ENCODE measurements at places on chromosomes 7 and 10.

DNA sequence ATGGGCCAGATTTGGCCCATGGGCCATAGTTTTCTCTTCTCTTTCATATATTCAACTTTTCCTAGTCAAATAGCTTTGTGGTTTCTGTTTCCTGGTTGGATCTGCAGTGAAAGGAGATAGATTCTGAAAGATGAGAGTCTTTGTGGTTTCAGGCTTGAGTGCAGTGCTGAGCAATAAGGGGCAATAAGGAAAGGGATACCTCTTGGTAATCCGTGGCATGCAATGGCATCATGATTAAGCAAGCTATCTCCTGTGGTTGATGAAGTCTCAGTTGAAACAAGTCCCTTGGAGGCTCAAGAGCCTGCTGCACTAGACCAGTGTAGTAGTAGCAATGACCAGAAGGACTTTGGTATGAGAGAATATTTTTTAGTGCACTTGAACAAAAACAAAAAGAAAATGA, 187.7 kb upstream of the CNTNAP2 start:
- no peak for DNase-seq

DNA sequence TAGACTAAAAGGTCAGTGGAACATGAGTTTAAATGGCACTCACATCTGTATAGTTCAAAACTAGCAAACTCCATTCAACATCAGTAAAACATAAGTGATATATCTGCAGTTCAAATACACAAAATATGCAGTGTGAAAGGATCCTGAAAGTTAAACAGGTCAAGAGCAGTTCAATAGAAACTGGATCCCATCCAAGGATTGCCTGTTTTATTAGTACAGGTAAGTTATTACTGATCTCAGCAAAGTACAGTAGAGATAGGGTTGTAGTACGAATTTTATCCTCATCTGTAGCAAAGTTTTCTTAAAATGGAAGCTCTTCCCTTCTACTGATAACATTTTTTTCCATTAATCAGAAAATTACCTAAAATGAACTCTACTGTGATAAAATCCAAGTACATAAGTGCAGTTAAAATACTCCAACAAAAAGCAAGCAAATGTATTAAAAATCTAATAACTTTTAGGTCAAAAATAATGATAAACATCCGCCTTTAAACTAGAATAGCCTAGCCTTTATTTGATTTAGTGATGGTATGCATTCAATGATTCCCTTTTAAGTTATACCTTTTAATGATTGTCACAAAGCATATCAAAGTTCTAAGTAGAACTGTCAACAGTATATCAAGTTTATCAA, 2.2 kb downstream of the ZNF800 start:
- no peak for DNase-seq

- no peak for DNase-seq
Measured at GRCh38 chr7:114182837-114183236, 231.8 kb upstream of the FOXP2 start.

DNA sequence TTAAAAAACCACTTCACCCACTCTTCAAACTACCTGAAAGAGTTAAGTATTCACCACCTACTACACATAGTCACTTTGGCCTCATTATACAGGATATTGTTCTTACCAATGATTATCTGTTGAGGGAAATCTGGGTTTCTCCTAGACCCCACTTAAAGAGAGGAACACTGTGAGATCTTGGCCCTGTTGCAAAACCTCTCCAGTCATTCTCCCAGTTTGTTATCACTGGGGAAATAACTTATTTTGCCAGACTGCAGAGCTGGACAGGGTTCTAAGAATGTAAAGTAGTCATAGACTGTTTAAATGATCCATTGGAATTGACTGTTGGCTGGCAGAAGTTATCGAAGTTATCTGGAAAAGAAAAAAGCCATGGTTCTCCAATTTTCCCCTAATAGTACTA, 143.8 kb downstream of the HGF start:
- no peak for DNase-seq

DNA sequence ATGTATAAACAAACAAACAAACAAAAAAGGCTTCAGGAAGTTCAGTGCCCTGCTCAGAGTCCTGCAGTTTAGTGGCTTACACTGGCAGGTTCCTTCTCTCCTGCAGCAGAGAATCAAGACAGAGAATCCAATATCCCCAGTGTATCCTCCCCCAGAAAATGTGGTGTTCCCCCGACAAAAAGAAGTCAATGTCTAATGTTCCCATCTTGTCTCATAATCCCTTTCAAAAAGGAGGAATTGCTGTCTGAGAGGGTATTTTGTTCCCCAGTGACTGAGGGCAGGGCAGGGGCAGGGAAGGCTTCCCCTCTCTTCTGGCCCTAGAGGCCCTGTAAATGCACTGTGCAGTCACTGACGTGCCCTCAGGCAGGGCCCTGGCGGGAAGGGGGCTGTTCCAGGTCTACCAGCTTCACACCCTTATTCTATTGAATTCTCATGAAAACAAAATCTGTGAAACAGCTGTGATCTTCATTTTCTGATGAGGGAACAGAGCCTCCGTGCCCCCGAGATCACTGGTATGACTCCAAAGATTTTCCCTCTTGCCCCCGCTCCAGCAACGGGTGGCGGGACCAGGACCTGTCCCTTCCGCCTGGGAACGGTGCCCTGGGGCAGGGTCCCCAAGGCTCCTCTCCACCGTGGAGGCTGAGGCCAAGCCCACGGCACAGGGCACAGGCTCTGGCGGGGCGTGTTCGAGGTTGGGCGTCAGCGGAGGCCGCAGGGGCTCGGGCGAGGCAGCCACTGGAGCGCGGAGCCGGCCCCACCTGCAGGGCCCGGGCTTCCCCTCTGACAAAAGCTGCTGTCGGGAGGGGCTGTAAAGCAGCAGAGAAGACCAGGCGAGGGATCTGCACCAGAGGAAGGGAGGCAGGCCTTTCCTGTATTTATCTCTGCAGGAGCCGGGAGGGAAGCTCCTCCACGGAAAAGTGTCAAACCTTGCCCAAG, 13.4 kb upstream of the WDFY4 start:
- no peak for DNase-seq

DNA sequence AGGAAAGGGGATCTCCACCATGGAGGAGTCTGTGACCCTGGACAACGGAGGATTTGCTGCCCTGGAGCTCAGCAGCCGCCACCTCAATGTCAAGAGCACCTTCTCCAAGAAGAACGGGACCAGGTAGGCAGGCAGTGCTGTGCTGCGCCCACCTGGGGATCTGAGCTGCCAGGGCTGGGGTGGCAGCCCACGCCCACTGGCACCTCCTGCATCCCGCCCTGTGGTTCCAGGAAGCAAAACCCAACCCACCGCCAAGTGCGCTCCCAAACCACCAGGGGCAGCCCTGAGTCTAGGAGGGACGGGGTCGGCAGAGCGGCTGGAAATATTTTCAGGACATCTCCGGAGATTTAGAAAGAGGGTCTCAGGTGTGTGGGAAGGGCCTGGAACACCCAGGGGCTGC, 440.3 kb upstream of the FOXK1 start:
- no peak for DNase-seq

GRCh38 chr7:40979296-40979695, 723.6 kb downstream of the INHBA start:
- no peak for DNase-seq

DNA sequence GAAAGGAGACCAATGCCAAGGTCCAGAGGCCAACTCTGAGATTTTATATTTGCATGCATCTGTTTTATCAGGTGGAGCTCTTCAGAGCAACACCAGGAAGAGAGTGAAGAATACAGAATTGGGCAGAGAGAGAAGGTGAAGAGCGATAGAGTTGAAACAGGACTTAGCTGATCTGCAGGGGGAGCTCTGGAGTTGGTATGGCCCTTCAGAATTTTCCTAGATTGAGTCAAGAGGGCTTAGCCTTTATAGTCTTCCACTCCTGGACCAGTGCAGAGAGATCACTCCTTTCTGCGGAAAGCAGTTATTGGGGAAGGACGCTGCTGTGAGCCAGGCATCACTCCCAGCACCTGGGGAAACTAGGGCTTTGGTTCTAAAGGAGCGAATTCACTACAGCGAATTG, 105.0 kb upstream of the DGKB start:
- no peak for DNase-seq

GRCh38 chr7:54416678-54417077, 125.5 kb upstream of the VSTM2A start:
- no peak for DNase-seq

- no peak for DNase-seq
Measured at GRCh38 chr10:103748020-103748419, 107.4 kb downstream of the SH3PXD2A start.

GRCh38 chr7:157205438-157205837, 66.7 kb downstream of the UBE3C start:
- no peak for DNase-seq

DNA sequence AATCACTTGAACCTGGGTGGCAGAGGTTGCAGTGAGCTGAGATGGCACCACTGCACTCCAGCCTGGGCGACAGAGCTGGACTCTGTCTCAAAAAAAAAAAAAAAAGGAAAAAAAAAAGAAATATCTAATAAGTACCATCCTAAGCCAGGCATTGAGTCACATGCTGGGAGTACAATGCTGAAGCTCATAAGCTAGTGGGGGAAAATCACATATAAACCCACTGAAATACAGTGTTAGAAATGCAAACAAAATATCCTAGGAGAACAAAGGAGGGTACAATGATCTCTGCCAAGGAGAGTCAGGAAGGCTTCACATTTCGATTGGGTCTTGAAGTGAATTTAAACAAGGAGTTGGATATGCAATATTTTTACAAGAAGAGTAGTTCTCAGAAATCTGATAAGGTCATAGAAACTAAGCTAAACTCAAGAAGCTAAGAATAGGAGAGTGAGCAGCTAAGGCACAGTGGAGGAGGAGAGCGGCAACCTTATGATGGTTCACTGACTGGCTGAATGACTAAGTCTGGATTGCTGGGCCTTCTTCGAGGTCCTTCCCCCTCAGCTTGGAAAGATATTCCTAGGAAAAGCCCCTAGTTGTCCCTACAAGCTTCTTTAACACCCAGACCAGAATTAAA, 115.5 kb downstream of the PHTF2 start:
- no peak for DNase-seq

- DNase-seq, result no peak
Measured at GRCh38 chr10:24034571-24034970, 174.4 kb upstream of the KIAA1217 start.

DNA sequence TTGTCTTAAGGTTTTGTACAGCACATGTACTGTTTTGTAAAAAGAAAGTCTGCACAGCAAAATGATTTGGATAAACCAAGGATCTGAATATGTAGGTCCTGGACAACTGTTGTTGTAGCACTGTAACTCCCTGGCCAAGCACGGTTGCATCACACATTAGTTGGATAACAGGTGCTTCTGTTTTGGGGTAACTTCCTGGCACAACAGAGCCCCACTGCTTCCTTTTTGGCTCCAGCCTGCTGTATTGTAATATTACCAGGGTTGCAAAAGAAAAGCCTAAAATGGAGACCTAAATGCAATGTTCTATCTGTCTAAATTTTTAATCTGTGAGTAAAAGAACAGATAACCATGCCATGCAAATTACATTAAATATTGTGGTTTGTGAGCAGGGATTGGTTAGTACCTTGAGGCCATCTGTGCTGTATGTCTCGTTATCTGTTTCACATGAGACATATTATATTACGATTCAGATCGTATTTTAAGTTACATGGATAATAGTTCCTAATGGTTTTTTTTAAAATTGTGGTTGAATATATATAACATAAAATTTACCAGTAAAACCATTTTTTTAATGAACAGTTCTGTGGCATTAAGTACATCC, 27.5 kb upstream of the WAC start:
- no peak for DNase-seq

DNA sequence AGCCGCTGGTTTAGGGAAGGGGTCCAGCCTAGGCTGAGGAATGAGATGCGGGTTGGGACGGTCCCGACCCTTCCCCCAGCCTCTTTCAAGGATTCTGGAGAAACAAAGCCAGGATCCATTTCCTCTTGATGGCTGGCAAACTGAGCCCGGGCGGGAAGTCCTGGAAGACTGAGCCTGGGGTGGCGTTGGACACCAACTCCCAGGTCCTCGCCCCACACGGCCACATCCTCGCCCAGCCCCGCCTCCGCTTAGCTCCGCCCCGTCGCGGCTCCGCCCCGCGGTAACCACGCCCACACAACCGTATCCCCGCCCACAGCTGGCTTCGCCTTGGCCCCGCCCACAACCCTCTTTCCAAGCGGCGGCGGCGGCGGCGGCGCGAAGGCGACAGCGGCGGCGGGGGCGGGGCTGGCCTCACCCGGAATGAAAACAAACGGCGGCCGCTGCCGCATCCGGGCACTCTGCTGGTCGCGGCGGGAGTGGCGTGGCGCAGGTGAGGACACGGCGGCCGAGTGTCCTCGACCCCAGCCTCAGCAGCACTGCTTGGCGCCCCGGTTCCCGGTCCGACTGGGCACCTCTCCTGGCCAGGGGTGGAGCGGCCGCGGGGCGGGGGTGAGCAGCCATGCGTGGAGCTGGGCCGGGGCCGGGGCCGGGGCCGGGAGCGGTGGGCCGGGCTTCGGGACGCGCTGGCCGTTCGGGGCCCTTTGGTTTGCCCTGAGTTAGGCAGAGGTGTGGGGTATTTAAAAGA, at the start of gene NUB1:
NUB1 (plus strand) TSS at position 456 of the 745 bp plus-strand sequence. CDS start 3,538 bp downstream, outside the sequence.
- peak; percentile 80 for DNase-seq

- no peak for DNase-seq
Measured at GRCh38 chr10:30656233-30656632, 26.7 kb upstream of the LYZL2 start.

- no peak for DNase-seq
Measured at GRCh38 chr10:113986316-113986715, 57.4 kb upstream of the ADRB1 start.

GRCh38 chr7:106313456-106313901, 28.7 kb upstream of the NAMPT start:
- no peak for DNase-seq

Measured in stimulated activated CD8-positive, alpha-beta memory T cell treated with anti-CD3 and anti-CD28 coated beads, Interleukin-7, amount 100 ng/mL, for 24 hours (primary cell).